NCI-H1694 (cell line): ENCODE measurements at places on chromosomes 2 and 18.

- no peak for DNase-seq
Observed at GRCh38 chr2:171390941-171391516, 42.8 kb downstream of the METTL8 start.

DNA sequence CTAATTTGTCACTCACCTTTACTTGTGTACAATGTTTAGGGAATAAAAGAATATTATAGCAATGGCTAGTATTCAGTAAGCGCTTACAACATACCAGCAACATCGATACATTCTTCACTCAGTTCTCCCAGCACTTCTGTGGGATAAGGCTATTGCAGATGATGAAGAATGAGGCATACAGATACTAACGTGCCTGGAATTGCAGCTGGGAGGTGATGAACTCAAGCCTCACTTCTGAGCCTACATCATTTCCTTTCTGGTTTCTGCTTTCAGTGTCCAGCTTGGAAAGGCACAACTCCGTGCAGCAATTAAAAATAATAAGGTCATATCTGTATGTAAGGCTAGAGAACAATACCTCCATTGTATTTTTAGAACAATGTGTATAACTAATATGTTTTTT lies 95.4 kb upstream of the AQP4 start:
- no peak for DNase-seq

DNA sequence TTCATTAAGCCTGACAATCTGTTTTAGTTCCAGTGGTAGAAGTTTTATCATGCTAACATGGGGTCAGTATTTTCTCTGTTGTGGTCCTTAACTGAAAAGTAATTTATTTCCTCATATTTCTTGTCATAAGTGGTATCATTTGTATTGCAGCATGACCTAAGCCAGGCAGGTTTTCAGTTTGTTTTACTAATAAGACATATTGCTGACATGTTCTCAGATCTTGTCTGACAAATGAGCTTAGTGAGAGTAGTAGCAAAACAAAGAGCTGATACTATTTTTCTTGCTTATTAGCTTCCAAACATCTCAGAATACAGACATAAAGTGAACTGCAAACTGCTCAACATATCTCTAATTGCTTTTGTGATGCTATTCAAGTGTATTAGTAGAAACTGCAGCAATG lies 293.6 kb downstream of the DSEL start:
- DNase-seq, result no peak

DNA sequence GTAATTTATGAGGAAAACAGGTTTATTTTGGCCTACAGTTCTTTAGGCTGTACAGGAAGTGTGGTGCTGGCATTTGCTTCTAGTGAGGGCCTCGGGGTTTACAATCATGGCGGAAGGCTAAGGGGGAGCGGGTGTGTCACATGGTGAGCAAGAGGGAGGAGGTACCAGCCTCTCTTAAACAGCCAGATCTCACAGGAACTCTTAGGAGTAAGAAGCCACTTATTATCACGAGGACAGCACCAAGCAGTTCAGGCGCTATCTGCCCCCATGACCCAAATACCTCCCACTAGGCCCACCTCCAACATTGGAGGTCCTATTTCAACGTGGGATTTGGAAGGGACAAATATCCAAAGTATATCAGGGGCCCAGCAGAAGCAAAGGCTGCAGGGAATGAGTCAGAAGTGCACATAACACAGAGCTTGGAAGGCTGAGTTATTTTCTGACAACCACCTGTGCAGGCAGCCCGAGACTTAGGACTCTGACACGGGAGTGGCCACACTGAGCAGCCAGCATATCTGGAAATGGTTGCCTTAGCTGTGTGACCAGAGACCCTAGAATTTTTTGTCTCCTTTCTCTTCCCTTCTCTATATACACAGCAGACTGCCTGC lies 170.9 kb downstream of the PRPF40A start:
- no peak for DNase-seq
